ENCODE measurements at places on chromosomes 1 and 21.

GRCh38 chr1:213399695-213400094 lies 348.7 kb downstream of the RPS6KC1 start:
- DNase-seq, result no peak

DNA sequence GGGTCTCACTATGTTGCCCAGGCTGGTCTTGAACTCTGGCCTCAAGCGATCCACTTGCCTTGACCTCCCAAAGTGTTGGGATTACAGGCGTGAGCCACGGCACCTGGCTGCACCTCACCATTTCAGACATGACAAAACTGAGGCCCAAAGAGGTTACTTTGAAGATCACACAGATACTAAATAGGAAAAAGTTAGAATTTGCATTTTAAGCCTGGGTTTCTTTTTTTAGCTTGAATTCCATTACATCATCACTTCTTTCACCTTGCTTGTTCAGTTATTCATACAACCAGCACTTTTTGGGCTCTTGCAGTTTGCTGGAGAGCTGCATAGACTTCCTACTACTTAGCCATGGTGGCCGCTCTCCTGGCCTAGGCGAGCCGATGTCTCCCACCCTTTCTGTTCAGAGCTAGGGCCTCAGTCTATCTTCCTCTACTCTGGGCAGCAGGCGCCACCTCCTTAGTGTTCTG lies 16.3 kb upstream of the CD2 start:
- DNase-seq, result no peak

DNA sequence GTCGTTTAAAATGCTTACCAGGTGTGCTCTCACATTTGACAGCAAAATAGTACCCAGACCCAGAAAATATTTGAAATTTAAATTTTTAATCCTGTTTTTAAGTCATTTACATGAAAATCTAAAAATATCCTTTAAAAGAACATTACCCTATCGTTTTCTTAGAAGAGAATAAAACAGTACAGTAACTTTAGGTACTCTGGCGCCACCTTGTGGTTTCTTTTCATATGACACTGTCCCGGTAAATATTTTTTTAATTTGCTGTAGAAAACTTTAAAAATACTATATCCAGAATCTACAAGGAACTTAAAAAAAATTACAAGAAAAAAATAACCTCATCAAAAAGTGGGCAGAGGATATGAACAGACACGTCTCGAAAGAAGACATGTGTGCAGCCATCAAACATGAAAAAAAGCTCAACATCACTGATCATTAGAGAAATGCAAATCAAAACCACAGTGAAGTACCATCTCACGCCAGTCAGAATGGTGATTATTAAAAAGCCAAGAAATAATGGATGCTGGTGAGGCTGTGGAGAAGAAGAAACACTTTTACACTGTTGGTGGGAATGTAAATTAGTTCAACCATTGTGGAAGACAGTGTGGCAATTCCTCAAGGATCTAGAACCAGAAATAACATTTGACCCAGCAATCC lies 129.2 kb downstream of the RGS21 start:
- peak; percentile 53 for DNase-seq

DNA sequence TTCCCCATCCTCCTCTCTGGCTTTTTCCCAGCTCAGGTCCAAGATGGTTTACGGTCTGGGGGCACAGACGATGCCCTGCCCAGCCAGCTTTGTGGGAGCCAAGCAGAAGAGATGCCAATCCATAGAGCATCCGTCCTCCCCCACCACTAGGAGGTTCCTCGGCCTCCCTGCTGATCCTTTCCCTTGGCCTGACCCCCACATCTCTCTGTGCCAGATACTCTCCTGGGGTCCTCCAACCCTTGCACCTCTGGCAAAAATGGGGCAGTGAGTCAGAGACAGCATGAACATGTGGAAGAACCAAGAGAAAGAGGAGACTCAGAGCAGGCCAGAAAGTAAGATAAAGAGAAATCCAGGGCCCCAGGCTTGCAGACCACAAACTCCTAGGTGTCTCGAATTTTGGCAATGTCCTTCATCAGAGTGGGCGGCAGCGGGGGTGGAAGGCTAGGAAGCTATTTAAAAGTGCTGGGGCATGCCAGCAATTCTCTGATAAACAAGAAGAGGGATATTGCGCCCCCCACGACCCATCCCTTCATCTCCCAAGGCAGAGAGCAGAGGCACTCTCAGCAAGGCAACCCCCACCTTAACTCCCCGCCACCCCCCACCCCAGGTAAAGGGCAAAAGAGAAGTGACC lies 11.4 kb downstream of the BLACAT1 start:
- DNase-seq, result no peak

- no peak for DNase-seq
These were observed 4.4 kb upstream of the ATXN7L2 start for GRCh38 chr1:109479311-109479710.

DNA sequence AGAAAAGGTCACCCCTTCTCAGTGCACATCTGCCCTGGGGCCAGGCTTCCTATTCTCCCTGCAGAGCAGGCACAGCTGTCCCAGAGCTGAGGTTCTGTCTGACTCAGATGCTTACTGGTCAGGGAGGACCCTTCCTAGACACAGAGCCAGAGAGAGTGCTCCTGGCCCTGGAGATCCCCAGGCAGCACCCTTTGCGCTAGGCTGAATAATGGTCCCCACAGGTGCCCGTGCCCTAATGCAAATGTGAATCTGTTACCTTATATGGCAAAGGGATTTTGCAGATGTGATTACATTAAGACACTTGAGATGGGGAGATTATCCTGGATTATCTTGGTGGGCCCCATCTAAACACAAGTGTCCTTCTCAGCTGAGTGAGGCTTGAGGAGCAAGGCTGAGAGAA lies 2.6 kb upstream of the TNNI1 start:
- no peak for DNase-seq

DNA sequence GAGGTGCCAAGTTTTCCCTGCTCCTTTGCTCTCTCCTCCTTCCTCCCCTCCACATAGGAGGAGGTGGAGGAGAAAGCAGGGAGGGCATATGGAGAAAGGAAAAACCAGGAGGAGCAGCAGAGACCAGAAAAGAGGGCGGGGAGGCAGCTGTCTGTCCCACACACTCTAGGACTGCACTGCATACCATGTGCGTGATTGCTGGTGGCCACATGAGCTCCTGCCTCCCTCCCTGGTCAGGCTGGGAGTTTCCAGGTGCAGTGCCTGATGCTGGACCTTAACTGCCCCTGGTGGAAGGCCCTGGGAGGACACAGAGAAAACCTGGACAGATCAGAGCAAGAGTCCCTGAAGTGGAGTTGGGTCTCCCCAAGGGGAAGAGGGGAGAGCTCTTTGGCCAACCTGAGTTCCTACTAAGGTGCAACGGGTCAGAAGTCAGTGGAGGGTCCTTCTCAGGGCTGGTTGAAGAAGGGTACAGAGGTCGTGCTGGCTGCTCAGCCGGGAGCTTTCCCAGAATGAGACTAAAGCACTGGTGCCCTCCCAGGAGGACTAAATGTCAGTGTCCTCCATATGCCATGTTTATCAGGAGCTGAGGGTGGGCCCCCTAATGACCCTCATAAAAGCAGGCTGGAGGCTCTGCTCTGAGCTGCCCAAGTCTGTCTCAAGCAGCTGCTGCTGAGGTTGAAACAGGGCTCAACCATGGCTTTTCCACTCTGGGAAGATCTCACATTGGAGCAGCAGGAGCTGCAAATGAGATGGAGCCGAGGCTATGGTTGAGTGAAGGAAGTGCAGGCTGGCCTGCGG lies 3.5 kb upstream of the LGR6 start:
- no peak for DNase-seq

DNA sequence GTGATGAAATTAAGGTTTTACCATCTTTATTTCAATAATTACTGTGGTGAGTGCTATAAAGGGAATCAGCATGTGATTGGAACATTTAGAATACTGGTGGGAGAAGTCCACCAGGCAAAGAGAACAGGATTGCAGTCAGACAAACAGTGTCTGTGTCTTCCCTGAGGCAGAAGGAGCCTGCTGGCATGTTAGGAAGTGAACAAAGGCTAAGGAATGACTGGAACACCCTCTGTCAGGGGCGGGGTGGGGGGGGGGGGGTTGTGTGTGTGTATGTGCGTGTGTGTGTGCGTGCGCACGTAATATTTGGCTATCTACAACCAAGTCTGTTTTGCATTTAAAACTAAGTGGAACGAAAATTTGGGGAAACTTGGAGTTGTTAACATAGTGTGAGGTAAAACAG lies 30.2 kb downstream of the SRRM1 start:
- no peak for DNase-seq

- no peak for DNase-seq
These were observed 182.0 kb upstream of the SGIP1 start for GRCh38 chr1:66351913-66352312.

DNA sequence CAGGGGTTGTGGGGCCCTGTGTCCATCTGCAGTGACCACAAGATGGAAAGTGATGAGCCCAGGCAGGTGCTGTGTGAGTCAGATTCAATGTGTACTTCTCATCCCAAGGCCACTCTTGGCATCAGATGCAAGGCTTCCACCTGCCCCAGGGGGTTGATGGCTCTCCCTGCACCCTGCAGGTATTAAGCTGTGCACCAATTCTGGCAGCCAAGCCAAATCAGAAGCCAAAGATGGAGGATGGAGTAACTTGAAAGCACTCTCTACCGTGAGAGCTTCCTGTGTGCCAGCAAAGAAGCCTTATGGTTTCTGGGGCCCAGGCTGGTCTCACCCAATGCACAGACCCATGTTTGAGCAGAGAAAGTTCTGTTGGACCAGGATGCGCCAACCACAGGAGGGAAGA lies 44.3 kb upstream of the TENT5C start:
- no peak for DNase-seq

- no peak for DNase-seq
These were observed 12.4 kb downstream of the PLPP3 start for GRCh38 chr1:56566994-56567393.

Measured in hippocampal formation (tissue), 2 donors.